Stimulated activated CD8-positive, alpha-beta memory T cell treated with anti-CD3 and anti-CD28 coated beads, Interleukin-2, amount 100 ng/mL, for 1 hour (primary cell): ENCODE measurements at places on chromosomes 4 and X.

- DNase-seq, result peak; percentile 15
Measured at GRCh38 chr4:2364654-2365053, 53.8 kb downstream of the ZFYVE28 start.

DNA sequence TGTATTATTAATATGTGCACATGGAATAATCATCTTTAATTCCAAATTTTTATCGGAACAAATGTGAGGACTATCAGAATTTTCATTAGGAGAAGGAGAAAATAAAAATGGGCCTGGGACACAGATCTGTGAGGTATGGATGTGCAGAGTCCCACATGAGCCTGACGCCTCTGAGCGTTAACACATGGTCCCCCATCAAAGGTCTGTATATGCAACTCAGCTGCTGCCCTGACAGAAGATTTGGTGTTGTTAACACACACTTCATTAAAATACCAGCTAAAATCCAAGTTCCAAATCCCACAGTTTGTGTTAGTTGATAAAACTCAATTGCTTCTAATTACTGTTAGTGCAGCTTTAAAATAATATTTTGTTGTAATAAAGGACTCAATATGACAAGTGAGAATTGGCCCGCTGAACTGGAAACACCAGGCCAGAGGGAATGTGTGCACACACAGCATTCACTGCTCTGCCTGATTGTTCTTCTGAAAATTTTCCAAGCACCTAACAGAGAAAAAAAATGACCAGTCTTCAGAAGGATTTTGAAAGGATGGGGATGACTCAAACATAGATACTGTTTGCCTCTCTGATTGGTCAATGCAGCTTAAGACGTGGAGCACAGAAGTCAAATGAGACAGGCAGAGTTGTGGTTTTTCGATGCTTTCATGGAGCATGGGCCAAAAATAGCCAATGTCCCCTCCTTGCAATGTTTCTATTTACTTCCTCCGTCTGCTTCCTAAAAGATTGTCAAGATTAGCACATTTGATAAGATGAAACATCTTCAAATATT lies 266.6 kb downstream of the NKX6-1 start:
- DNase-seq, result no peak

- no peak for DNase-seq
Measured at GRCh38 chr4:7747062-7747385, 192.6 kb downstream of the AFAP1 start.

DNA sequence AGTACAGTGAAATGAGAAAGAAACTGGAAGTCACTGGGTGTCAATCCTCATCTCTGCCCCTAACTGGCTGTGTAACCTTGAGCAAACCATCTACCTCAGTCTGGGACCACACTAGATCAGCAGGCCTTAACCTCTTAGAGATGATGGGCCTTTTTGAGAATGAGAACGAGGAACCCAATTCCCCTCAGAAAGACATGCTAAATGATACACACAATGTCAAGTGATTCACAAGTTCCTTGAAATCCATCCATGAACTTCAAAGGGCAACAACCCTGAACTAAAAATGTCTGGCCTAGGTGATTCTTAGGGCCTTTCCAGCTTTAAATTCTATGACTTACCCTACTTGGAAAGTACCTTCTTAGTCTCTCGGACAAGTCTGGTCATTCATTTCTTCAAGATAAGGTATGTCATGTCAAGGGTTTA lies 47.4 kb downstream of the ACSL4 start:
- DNase-seq, result no peak

GRCh38 chr4:74724979-74725378 lies 69.3 kb downstream of the BTC start:
- no peak for DNase-seq

- DNase-seq, result no peak
Measured at GRCh38 chrX:118742176-118742575, 14.8 kb downstream of the IL13RA1 start.

GRCh38 chr4:163332526-163333406 lies at the start of gene NPY1R:
NPY1R (minus strand) TSS chr4:163332596; CDS start chr4:163326554, 6,042 bp downstream.
- DNase-seq, result no peak

DNA sequence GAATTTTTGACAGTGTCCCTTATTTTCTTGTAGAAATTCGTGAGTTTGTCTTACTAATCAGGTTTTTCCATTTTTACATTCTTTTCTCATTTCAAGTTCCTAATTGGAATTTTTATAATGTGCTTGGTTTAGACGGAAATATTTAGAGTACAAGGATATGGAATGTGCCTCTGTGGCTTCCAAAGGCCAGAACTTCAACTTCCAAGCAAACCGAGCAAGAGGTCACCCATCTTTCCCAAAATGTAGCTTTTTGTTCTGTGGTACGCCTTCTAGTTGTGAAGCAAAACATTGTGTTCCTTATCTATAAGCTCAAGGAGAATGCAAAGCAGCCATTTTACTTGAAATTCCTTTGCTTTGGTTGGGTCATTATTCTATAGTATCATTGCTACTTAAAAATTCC lies 212.8 kb upstream of the PACRGL start:
- no peak for DNase-seq

DNA sequence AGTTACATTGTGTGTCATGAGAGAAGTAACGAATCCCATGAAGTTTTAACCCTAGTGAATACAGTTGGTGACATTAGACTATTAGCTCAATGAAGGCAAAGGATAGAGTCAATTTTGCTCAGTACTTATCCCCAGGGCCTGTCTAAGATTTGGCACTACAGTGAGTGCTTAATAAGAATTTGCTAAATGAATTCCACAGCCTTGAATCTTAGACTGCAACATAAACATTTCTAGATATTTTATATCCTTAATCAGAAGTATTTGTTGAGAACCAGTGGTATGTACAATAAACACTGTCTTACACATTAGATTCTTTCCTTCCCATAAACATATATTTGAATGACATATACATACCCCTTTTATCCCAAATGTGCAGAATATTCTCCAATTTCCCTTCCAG lies 223.0 kb downstream of the NSUN7 start:
- no peak for DNase-seq
